ENCODE measurements at places on chromosomes 6 and 20.

DNA sequence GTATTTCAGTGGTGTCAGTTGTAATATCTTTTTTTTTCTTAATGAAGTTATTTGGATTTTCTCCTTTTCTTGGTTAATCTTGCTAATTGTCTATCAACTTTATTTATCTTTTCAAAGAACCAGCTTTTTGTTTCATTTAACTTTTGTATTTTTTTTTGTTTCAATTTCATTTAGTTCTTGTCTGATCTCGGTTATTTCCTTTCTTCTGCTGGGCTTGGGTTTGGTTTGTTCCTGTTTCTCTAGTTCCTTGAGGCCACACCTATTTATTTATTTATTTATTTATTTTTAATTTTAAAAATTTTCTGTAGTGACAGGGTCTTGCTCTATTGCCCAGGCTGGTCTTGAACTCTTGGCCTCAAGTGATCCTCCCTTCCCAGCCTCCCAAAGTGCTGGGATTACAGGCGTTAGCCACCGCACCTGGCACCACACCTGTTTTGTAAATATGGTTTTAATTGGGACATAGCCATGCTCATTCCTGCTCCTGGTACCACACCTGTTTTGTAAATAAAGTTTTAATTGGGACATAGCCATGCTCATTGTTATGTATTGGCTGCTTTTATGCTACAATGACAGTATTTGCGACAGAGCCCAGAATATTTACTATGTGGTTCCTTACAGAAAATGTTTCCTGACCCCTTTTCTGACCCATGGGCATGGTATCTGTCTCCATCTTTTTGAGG, 22.2 kb downstream of the KDM1B start:
- no peak for DNase-seq

- DNase-seq, result no peak
Measured at GRCh38 chr20:51424270-51425117, 118.0 kb downstream of the NFATC2 start.

DNA sequence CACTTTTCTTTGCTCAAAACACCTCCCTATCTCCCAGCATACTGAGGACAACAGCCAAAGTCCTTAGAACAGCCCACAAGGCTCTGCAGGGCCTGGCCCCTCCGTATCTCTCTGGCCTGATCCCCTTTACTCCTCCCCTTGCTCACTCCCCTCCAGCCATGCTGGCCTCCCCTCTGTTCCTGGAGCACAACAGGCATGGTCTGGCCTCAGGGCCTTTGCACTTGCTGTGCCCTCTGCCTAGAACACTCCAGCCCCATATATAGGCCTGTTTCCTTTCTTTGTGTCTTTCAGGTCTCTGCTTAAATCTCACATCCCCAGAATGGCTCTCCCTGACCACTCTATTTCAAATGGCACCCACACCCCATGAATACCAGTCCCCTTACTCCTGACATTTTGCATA, 62.7 kb downstream of the KCNB1 start:
- DNase-seq, result no peak

DNA sequence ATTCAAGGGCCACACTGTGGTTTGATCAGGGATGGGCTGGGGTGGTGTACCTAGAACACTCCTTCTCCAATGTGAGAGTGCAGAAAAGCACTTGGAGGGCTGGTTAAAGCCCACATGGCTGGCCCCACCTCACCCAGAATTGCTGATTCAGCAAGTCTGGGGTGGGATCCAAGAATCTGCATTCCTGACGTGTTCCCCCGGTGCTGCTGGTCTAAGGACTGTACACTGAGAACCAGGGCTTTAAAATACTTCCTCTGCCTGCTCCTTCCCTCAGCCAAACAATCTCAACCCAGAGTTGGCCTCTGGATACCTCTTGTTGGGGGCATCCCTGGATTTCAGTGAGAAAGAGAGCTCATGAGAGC, 13.4 kb upstream of the OCSTAMP start:
- DNase-seq, result no peak

DNA sequence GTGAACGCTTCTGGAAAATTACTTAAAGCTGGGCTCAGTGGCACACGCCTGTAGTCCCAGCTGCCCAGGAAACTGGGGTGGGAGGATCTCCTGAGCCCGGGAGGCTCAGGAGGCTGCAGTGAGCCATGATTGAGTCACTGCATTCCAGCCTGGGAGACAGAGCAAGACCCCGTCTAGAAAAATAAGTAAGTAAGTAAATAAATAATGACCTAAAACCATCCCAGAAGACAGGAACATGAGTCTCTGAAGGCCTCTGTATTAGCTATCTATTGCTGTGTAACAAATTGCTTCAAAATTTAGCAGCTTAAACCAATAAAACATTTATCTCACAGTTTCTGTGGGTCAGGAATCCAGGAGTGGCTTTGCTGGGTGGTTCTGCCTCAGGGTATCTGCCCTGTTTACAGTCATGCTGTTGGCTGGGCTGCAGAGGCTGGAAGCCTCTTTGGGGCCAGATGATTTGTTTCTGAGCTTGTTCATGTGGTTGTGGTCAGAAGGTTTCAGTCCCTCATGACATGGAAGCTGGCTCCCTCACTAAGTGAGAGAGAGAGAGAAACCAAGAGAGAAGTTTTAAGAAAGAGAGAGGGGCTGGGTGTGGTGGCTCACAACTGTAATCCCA, 48.4 kb upstream of the NCOA3 start:
- DNase-seq, result no peak

GRCh38 chr20:5550733-5551529, 199.3 kb upstream of the SHLD1 start:
- DNase-seq, result peak; percentile 6

GRCh38 chr20:48556956-48557355, 270.8 kb downstream of the PREX1 start:
- peak; percentile 79 for DNase-seq

DNA sequence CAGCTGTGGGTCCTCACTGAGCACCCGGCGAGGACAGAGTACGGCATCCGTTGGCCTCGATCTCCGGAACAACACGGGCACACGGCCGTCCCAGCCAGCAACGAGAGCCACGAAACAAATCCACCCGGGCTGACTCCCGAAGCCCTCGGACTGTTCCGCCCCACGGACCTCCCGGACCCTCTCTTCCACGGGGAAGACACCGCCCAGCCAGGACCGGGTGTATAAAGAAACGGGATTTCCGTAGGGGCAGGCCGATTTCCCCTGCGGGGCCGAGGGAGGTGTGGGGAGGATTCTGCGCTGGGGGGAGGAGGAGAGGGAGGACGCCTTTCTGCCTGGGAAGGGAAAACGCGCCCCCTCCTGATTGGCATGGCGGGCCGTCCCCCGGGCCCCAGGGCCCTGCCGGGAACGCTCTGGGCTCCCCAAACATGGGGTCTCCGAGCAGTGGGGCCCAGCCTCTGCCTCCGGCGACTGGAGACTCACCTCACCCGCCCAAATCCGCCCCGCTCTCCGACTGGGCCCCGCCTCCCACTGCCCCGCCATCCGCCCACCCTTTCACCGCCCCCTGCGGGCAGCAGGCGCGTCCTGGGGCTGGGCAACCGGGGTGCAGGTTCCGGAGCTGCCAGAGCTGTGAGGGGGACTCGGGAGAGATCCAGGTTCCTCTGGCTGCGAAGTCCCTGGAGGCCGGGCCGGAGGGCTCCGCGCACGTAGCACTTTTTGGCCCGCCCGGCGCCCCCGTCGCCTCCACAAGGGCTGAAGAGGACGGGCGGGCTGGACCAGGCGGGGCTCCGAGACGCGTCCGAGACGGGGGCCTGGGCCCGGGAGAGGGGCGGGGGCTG, 679 bp upstream of the PPDPF start:
- DNase-seq, result peak; percentile 62

GRCh38 chr6:47456536-47456975, 21.0 kb upstream of the CD2AP start:
- DNase-seq, result no peak

- DNase-seq, result no peak
Measured at GRCh38 chr20:22758815-22759214, 174.4 kb upstream of the FOXA2 start.

- no peak for DNase-seq
Measured at GRCh38 chr6:150231525-150231850, 88.6 kb downstream of the PPP1R14C start.

GRCh38 chr6:110137924-110138887, 41.3 kb downstream of the WASF1 start:
- DNase-seq, result no peak

DNA sequence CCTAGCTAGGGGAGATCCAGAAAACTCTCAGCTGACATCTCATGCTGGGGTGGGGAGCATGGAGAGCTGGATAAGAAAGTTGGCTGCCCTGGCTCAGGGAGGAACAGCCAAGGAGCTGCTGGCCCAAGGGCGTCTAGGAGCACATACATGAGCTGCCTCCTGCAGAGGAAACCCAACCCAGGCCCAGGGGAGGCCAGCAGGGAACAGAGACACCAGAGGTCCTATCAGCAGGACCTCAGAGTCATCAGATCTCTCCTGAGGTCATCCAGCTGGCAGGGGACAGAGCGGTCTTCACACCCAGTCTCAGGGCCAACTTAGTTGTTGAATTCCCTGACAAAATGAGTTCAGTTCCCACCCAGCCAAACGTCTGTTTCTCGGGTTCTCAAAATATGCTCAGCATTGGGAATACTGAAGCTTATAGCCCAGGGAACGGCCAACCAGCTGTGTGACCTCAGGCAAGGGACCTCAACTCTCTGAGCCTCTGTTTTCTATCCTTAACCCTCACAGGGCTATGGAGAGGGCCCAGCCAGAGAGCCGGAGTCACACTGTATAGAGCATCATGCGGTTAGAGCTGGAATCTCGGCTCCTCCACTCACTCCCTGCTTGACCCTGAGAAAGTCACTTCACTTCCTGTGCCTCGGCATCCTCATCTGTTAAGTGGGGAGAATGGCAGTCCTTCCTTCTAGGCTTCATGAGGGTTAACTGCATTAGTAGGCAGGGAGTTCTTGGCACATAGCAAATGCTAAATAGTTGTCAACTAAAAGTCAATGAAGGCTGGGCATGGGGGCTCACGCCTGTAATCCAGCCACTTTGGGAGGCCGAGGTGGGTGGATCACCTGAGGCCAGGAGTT, 13.8 kb downstream of the ADA start:
- no peak for DNase-seq

GRCh38 chr20:48066246-48066645, 281.0 kb upstream of the SULF2 start:
- DNase-seq, result no peak

- DNase-seq, result no peak
Measured at GRCh38 chr20:408843-409696, 971 bp downstream of the RBCK1 start.

- no peak for DNase-seq
Measured at GRCh38 chr6:42448391-42448790, 3.3 kb downstream of the TRERF1 start.

DNA sequence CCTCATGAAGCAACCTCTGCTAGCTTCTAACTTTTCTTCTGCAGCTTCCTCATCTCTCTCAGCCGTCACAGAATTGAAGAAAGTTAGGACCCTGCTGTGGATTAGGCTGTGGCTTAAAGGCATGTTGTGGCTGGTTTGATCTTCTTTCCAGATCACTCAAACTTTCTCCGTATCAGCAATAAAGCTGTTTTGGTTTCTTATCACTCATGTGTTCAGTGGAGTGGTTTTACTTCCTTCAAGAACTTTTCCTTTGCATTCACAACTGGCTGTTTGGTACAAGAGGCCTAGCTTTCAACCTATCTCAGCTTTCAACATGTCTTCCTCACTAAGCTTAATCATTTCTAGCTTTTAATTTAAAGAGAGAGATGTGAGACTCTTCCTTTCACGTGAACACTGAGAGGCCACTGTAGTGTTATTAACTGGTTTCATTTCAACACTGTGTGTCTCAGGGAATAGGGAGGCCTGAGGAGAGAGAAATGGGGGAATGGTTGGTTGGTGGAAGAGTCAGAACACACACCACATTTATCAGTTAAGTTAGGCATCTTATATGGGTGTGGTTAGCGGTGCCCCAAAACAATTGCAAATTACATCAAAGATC, 17.2 kb downstream of the ZSCAN23 start:
- DNase-seq, result no peak

DNA sequence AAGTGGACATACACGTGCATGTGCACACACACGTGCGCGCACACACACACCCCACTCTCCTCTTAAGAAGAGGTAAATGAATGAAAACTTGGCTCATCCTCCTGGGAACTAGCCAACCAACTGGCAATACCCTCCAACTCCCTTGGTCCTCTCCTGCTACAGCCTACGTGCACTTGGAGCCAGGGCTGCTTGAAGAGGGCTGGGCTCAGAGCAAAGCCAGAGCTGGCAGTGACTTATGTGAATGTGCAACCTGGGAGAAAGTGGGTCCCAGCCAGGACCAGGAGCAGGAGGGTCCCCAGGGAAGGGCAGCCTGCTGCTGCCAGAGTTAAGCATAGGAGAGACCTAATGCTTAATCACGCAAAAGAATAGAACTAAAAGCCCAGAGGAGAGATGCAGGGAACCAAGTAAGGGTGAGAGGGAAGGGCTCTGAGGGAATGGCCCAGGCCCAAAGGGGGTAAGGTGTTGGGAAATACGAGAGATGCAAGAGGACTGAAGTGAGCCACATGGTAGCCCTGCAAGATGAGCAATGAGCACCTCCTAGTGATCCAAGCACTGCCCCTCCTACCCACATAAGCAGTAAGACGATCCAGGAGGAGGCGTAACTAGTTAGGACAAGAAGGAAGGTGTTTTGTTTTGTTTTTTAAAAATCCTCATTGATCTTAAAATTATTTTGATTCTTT, 24.7 kb downstream of the TRAF3IP2 start:
- DNase-seq, result peak; percentile 32

- peak; percentile 80 for DNase-seq
Measured at GRCh38 chr20:58447511-58448391, 58.7 kb downstream of the VAPB start.

GRCh38 chr20:40631119-40631631, 57.9 kb downstream of the MAFB start:
- no peak for DNase-seq

DNA sequence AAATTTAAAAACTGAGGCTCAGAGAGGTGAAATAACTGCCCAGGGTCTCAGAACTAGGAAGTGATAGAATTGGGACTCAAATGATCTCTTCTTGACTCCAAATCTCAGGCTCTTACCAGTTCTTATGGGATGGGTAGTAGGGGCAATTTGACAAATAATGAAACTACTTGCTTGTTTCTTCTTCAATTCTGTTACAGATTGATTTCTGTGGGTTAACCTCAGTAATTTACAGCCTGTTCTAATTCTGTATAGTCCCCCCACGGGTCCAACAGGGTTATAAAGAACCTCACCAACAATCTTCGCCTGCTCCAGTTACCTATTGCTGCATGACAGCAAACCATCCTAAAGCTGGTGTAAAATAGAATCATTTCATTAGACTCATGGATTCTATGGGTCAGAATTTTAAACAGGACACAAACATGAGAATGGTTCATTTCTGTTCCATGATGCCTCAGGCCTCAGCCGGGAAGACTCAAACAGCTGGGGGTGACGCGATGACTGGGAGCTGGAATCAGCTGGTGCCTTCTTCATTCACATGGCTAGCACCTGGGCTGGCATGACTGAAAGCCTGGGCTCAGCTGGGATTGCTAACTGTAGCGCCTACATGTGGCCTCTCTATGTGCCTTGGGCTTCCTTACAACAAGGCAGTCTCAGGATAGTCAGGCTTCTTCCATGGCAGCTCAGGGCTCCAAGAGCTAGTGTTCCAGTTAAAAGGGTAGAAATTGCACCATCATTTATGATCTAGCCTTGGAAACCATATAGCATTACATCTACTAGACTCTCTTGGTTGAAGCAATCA, 6.6 kb upstream of the WFDC2 start:
- no peak for DNase-seq

GRCh38 chr6:114068771-114069170, 97.8 kb upstream of the HDAC2 start:
- DNase-seq, result no peak

Measured in NCI-H82 (cell line).